ENCODE measurements at places on chromosomes 5 and 9. TPM values are rescaled to one million over a fixed set of nuclear protein-coding genes. Genes with fewer than 3 reads are reported as not detected.

The RANBP17 gene
- total RNA-seq = 2.9 TPM

The SLC4A9 gene
- total RNA-seq = 0.09 TPM

The GABRP gene
- not detected for total RNA-seq

The SYK gene
- total RNA-seq = 0.54 TPM

The PPP3R2 gene
- not detected for total RNA-seq

The FER gene
- total RNA-seq = 5.9 TPM

The HINT1 gene
- 518 TPM for total RNA-seq

The NR5A1 gene
- 0.09 TPM for total RNA-seq

The PHYHD1 gene
- total RNA-seq = not detected

The FAXDC2 gene
- 0.31 TPM for total RNA-seq

The CFAP157 gene
- total RNA-seq = not detected

The PHAX gene
- 56.6 TPM for total RNA-seq

The CDKN2B-AS1 gene
- total RNA-seq = not detected

The GNE gene
- total RNA-seq = 17.3 TPM

The TEX48 gene
- not detected for total RNA-seq

The WWC1 gene
- 80.3 TPM for total RNA-seq

The GRXCR2 gene
- total RNA-seq = not detected

The LCN15 gene
- total RNA-seq = not detected

The FOXD4L5 gene
- not detected for total RNA-seq

The MSMP gene
- total RNA-seq = not detected

The UGT3A2 gene
- not detected for total RNA-seq

The ORM2 gene
- total RNA-seq = not detected

The FOXI1 gene
- not detected for total RNA-seq
